ENCODE measurements at places on chromosomes 11 and 22.

DNA sequence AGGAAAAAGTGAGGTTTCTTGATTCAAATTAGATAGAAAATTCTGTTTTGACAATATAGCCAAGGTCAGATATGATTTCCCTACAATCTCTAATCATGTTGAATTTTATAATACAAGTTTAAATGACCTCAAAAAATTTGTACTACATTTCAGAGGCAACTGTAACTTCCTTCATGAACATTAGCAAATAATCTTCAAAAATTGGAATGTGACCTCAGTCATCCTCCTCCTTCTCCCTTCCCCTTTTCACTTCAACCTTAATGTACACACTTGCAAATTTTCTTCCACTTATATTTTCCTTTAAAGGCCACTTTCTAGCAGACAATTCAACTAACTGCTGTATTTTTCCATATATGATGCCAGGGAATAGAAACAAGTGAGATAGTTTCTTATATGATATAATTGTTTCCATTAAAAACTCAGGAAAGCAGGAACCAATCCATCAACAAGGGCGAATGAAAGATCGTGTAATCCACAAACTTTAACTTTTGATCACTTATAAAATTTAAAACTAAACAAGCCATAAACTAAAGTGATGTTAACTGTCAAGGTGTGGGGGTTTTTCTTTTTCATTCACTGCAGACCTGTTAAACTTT, 60.3 kb downstream of the MAML2 start:
- DNase-seq, result no peak

DNA sequence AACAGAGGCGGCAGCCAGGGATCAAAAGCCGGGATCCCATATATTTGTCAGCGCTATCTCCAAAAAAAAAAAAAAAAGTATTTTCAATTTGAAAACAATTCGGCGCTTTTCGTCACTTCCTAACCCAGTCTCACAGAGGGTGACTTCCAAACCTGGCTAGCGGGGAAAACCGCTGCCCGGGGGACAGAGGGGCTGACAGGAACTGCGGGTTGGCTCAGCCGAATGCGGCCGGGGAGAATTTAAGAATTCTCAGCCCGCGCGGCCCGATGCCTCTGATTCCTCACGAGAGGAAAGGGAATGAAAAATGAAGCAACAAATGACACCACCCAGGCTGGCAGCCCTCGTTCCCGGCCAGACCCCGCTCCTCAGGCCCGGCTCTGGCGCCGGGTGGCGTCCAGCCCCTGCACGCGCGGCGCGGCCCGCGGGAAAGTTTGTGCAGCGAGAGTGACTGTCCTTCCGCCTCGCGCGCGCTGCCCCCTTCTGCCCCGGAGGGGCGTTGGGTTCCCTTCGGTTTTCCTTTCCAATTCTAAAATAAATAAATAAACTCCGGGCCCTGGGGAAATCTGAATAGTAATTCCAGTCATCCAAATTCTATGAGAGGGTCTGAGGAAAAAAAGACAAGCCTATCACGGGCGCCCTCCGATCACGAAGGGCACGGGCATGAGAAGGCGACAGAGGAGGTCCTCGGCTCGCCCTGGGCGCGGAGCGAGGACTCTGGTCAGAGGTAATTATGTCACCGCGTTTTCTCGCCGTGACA, 4.8 kb upstream of the PAX6 start:
- DNase-seq, result no peak

DNA sequence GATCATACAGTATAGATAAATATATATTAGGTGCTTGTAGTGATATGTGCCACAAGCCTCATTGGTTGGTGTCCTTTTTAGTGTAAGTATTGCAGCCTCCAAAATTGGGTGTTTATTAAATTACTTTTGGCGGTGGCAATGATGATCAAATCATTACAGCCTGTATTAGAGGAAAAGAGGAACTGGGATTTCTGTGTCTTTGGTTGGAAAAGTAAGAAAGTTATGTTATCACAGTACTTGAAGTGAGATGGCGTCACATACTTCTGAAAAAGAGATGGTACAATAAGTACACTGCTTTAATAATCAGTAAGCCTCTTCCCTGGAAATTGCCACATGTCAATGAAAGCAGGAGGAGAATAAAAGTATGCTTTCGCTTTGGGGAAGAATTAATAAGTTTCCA, 523 bp upstream of the MPZL3 start:
- no peak for DNase-seq

- DNase-seq, result peak; percentile 66
These were observed 117.4 kb downstream of the KIAA1671 start for GRCh38 chr22:25069758-25070481.

GRCh38 chr22:49826603-49827270, 936 bp downstream of the BRD1 start:
- peak; percentile 71 for DNase-seq

GRCh38 chr11:82719361-82720105, 14.1 kb downstream of the FAM181B start:
- DNase-seq, result no peak

DNA sequence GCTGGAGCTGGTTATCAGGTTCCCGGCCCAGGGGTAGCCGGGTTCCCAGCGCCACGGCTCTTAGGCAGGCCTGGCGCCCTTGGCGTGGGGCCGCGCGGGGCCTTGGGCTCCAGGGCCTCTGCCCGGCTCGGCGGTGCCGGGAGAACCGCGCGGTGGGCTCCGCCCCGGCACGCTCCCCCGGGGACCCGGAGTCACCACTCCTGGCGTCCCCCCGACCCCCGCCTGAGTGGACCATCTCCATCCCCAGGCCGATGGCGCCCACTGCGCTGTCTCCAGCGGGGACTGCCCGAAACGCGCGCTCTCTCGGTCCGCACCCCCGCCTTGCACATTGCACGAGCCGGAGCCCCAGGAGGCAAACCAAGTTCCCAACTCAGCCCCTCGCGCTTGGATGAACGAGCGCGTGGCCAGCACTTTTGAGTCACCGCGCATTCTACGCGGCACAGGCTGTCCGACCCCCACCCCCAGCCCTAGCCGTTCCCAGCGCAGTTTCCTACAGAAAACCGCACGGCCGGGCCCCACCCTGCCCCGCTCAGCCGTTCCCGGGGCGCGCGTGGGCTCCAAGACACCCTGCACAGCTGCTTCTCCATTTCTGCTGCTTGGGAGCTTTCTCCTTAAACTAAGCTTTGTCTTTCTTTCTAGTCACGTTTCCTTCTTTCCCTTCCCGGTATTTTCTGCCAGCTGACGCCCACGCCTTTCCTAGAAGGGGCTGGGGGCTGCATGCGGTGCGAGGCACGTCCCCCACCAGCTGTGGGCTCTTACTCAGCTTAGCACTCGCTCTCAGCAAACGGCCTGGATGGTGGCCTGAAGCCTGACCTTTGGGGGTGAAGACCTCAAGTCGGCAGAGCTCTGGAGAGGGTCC, 650 bp upstream of the CHID1 start:
- DNase-seq, result no peak

- DNase-seq, result no peak
These were observed 1.9 kb upstream of the ATL3 start for GRCh38 chr11:63672936-63673539.

DNA sequence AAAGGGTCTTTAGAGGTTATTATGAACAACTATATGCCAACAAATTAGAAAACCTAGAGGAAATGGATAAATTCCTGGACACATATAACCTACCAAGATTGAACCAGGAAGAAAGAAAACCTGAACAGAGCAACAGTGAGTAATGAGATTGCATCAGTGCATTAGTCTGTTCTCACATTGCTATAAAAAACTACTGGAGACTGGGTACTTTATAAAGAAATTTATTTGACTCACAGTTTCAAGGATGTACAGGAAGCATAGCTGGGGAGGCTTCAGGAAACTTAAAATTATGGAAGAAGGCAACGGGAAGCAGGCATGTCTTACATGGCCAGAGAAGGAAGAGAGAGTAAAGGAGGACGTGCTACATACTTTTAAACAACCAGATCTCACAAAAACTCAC, 70.8 kb upstream of the GNAZ start:
- no peak for DNase-seq

- DNase-seq, result no peak
These were observed at the start of gene BLID for GRCh38 chr11:122115524-122116379. Gene BLID, minus strand, starts transcription at chr11:122116215. Its CDS starts 293 bp downstream, at chr11:122115922.

DNA sequence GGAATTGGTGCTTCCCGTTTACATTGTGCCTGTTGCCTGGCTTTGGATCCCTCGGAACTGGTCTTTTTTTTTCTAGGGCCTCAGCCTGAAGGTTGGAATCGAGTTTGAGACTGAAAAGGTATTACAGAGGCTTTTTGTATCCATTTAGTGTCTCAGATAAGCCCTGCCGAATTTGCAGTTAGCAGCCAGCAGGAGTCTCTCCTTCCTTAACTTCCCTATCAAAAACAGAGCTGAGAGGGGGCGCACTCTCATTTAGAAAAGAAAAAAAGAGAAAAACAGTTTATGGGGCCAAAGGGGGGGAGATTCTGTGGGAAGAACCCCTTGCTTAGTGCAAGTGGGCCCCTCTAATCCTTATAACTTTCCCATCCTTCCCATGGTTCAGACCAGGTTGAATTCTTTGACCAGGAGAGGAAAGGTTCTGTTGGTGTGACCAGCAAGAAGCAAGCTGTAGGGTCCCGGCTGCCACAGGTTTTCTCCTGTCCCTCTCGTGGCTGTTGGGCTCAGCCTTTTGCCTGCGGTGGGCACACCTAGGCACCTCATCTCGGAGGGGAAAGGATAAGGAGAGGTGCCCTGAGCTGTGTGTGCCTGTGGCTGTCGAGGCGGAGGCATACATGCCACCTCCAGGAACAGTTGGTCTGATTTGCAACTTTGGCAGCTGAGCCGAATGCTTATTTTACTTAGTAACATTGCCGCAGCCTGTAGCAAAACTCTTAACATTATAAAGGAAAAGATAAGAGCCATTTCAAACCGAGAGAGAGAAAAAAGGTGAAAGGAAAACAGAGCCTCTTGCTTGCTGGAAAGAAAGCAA, 565.0 kb upstream of the CNTN5 start:
- no peak for DNase-seq

- no peak for DNase-seq
These were observed 9.8 kb downstream of the PPP6R3 start for GRCh38 chr11:68470304-68470811.

GRCh38 chr22:37455896-37456295, 28.6 kb upstream of the ELFN2 start:
- DNase-seq, result no peak

- no peak for DNase-seq
These were observed 6.3 kb downstream of the NRIP3 start for GRCh38 chr11:8997451-8997850.

DNA sequence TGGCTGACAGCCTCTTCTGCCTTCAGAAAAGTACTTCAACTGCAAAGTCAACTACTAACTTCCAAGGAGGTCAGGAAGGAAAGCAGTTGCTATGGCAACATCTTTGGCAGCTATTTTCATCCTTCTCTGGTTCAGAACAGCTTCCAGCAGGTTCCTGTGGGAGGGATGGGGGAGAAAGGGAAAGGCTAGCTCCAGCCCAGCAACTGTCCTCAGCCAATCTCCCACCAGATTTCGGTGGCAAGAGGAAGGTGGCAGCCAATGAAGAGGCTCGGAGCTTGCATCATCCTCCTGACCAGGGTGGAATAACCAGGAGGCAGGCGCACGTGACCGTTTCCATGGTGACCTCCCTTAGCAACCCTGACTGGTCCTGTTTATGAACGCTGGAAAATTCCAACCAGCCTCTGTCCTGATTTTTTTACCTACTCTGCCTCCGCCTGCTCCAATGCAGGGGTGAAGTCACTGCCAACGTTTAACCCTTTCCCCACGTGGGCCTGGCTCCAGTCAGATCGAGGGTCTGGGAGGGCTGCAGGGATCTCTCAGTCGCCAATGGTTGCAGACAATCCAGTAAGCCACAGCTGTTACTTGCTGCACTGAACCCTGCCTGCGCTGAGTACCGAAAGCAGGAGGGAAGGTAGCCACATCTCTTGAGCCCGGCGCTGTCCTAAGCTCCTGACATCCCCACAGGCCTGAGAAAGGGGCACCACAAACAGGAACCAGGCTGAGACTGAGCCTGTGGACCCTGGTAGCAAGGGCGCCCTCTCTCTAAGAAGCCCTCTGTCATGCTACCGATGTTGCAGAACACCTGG, 11.2 kb upstream of the MALAT1 start:
- DNase-seq, result no peak

- no peak for DNase-seq
These were observed 64.5 kb downstream of the MPPED1 start for GRCh38 chr22:43476341-43476740.

- no peak for DNase-seq
These were observed 21.4 kb downstream of the CREB3L1 start for GRCh38 chr11:46298699-46299433.
